ENCODE measurements at places on chromosomes 11 and 22.
A peak's percentile ranks its signal among the peaks of the same experiment; 100 is the strongest.

GRCh38 chr11:120261321-120261720, 21.4 kb downstream of the POU2F3 start:
- no peak for DNase-seq

DNA sequence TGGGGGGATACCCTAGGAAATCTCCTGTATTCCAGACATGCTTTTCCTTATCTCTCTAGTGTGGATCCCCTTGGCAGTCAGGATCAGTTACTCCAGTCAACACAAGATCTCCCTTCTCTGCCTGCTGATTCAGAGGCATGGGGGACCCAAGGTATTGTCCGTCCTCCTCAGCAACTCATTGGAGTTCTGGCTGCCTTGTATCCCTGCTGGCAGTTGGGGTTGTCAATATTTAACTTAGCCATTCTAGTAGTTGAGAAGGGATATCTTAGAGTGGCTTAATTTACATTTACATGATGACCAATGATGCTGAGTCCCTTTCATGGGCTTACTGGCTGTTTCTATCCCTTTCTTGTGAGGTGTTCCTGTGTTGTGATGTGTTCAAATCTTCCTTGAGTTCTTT, 74.2 kb downstream of the GRK3 start:
- DNase-seq: no peak

DNA sequence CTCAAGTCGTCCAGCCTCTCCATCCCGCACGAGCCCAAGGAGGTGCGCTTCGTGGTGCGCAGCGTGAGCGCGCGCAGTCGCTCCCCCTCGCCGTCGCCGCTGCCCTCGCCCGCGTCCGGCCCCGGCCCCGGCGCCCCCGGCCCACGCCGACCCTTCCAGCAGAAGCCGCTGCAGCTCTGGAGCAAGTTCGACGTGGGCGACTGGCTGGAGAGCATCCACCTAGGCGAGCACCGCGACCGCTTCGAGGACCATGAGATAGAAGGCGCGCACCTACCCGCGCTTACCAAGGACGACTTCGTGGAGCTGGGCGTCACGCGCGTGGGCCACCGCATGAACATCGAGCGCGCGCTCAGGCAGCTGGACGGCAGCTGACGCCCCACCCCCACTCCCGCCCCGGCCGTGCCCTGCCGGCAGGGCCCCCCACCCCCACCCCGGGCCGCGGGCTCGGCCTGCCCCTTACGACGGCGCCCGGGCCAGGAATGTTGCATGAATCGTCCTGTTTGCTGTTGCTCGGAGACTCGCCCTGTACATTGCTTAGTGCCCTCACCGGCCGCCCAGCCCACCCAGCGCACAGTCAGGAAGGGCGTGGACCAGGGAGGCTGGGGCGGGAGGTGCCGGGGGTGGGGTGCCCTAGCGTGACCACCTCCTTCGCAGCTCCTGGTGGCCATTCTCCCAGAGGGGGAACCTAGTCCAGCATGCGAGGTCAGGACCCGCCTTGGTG, 6.9 kb upstream of the ACR start:
- DNase-seq: no peak

DNA sequence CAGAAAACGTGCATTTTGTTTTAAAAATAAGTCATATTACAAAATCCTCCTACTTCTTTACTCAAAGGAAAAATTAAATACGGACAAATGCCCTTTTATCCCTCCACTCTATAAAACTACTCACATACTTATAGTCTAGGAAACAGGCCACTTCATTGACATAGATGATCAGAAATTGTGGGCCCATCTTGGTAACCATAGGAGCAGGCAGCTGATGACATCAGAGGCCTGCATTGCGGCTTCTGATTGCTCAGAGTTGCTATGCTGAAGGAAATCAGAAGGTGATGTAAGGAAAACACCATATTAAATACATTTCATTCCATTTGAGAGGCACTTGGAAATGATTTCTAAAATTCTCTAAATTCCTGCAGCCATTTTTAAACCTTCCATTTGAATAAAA, 27.0 kb downstream of the FAM76B start:
- no peak for DNase-seq

DNA sequence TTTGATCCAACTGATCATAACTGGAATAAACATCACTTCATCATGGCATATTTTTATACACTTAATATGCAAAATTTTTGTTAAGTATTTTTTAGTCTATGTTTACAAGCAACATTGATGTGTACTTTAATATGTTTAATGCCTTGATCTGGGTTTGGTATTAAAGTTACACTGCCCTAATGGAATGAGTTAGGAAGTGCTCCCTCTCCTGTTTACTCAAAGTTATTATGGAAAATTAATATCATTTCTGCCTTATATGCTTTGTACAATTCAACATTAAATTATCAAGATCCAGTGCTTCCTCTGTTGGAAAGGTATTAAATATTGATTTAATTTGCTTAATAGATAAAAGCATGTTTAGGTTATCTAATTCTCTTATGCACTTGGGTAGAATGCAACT, 927.3 kb upstream of the RAG2 start:
- DNase-seq: no peak

- no peak for DNase-seq
These were observed 15.2 kb downstream of the ROBO4 start for GRCh38 chr11:124882339-124883071.

DNA sequence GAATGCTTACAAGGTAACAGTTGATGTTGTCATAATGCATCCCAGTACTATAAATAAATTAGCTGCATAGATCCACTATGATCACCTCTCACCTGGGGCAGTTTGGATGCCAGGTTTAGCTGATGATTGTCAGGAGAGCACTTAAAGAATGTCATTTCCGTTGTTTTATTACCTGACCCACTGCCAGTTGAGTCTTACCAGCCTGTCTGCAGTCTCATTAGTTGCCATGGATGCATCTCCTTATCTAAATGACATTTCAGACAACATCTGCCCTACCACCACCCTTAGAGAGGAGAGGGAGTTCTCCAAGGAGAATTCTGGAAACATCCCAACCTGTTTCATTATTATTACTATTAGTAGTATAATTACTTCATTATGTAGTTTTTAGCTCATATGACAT, 339.1 kb upstream of the API5 start:
- no peak for DNase-seq

GRCh38 chr11:78061088-78061920, 2.4 kb upstream of the THRSP start:
- DNase-seq: no peak

GRCh38 chr11:96277696-96278038, 65.3 kb downstream of the MAML2 start:
- DNase-seq: no peak

DNA sequence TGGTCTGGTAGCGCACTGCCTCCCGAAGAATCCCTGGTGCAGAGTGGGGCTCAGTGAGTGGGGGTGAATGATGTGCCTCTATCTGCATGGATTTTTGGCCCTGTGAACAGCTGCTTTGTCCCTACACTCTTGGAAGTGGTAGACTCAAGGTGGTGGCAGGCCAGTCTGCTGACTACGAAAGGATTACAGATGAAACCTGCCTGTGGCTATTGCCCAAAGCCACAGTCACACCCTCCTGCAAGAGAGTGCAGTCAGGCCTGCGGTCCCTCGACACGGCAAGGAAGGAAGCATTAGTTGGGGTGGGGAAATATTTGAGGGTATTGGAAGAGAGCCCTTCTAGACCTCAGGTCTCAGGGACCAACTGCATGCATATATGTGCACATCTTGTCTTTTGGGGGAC, 63.7 kb downstream of the DSCAML1 start:
- DNase-seq: no peak

- no peak for DNase-seq
These were observed 664 bp downstream of the DDB2 start for GRCh38 chr11:47215366-47215910.

DNA sequence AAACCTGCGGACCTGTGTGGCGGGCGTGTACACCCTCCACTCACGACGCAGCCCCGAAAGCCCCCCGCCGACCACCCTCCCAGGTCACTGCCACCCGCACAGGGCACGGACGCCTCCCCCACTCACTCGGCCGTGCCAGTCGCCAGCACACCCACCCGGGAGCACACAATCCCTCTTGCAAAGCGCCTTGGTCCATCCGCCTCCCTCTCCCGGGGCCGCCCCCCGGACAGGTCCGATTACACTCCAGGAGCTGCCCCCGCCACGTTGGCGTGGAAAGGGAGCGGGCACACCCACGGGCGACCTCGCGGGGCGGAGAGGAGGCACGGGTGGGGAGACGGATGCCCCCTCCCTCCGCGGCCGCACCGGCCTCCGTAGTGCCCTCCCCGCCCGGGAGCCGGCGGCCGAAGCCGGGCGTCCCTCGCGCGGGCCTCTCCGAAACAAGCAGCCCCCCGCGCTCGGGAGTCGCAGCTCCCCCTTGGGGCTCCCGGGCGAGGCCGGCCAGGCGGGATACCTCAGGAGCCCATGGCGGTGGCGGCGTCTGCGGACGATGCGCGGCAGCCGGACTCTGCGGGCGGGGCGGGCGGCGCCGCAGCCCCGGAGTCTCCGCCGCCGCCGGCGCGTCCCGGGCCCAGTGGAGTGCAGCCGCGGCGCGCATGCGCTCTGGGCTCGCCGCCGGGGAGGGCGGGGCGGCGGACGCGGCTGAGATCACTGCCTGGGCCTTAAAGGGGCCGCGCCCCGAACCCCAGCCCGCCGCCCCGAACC, at the start of gene TMEM184B:
TSS of gene TMEM184B (minus strand) at position 638 of the 762 bp plus-strand sequence. CDS start 25,049 bp downstream, outside the sequence.
- DNase-seq: peak; percentile 63

GRCh38 chr11:123377355-123377754, 52.7 kb upstream of the GRAMD1B start:
- DNase-seq: no peak

- DNase-seq: no peak
These were observed 895 bp upstream of the DAGLA start for GRCh38 chr11:61679296-61679695.

DNA sequence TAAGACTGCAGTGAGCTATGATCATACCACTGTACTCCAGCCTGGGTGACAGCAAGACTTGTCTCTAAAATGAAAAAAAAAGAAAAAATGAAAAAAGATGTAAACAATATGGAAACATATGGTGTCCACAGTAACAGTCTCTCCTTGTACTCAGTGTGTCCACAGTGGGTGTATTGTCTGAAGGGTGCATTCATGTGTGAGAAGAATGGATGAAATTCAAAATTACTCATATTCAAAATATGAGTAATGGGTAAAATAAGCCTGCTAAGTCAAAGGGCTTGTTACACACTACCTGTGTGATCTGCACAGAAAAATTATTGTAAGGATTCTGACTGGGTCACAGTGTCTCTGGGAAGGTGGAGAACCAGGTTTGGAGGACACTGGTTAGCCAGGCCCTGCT, 26.9 kb downstream of the PPFIA1 start:
- no peak for DNase-seq

- DNase-seq: no peak
These were observed 75.7 kb upstream of the INCENP start for GRCh38 chr11:62048100-62048499.

DNA sequence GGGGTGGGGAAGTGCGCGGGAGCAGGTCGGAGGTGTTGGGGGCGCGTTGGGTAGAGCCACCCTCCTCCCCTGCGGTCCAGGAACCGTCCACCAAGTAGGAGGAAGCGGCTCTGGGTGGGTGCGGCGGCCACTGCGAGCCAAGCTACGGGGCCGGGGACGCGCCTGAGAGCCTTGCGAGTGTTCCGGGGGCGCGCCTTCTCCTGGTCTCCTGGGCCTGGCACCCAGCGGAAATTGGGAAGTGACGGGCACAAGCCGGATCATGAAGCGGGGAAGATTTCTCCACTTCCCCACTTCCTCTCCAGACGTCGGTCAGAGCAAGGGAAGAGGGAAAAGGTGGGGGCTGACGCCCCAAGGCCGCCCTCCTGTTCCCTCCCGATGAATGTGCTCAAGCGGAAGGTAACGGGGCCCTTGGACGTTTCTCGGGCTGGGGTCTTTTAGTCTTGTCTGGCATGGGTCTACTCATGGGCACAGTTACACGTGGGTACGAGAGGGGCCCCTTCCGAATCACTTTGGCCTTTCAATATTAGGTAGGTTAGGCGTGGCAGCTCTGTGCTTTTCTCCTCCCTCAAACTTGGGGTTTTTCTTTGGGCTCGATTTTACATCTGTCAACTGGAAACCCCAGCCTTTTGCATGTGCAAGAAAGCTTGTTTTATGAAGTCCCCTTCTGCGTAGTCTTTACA, 865 bp downstream of the RBM14 start:
- no peak for DNase-seq

DNA sequence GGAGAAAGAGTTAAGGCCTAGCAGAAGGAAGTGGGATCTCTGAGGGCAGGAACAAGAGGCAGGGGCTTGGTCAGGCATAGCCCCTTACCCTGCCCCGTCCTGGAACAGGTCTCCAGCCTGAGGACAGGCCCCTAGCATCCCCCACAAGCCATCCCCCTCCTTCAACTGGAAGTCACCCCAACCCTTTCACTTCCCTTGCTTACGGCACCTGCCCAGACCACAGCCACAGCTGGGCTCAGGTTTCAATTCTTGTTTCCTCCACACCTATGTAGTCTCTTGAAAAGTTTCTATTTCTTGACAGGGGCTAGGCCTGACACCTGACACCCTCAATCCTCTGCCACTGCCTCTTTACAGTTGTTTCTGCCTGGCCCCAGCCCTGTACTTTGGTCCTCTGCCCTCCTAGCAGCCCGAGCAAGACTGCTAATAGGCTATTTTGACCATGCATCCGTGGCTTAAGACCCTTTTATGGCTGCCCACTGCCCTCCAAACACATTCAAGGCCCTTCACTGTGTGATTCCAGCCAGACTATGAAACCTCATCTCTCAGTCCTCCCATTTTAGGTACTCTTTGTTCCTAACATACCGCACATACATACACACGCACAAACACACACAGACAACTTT, 10.9 kb upstream of the FCHSD2 start:
- DNase-seq: no peak

DNA sequence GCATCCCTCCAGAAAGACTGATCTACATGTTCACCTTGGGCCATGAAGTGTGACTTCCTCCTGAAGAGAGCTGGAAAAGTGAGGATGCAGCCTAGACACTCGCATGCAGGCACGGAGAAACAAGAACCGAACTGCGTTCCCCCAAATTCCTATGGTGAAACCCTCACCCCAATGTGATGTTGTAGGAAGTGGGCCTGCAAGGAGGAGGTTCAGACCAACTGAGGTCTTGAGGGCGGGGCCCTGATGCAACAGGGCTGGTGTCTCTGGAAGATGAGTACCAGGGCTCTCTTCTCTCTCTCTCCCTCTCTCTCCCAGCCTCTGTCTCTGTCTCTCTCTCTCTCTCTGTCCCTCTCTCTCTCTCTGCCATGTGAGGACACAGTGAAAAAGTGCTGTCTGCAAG, 501.1 kb downstream of the BRD1 start:
- DNase-seq: no peak

GRCh38 chr11:44535191-44535980, 30.1 kb upstream of the CD82 start:
- DNase-seq: no peak

DNA sequence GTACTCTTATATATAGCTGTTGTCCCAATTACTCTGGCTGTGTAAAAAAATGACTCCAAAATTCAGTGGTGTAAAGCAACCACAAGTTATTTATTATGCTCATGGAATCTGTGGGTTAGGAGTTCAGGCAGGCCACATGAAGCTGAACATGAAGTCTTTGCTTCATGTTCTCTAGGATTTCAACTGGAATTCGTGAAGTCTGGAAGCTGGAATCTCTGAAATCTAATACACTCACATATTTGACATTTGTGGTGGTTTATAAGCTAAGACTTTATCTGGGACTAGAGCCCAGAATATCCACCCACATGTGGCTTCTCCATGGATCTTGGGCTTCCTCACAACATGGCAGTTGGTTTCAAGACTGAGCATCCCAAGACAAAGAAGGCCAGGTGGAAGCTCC, 430.6 kb downstream of the MIAT start:
- DNase-seq: no peak

Data from caudate nucleus (tissue), 63 donors.